ENCODE measurements at places on chromosomes 16 and 17.

GRCh38 chr16:55530316-55530856 lies 21.5 kb downstream of the LPCAT2 start:
- DNase-seq: no peak

DNA sequence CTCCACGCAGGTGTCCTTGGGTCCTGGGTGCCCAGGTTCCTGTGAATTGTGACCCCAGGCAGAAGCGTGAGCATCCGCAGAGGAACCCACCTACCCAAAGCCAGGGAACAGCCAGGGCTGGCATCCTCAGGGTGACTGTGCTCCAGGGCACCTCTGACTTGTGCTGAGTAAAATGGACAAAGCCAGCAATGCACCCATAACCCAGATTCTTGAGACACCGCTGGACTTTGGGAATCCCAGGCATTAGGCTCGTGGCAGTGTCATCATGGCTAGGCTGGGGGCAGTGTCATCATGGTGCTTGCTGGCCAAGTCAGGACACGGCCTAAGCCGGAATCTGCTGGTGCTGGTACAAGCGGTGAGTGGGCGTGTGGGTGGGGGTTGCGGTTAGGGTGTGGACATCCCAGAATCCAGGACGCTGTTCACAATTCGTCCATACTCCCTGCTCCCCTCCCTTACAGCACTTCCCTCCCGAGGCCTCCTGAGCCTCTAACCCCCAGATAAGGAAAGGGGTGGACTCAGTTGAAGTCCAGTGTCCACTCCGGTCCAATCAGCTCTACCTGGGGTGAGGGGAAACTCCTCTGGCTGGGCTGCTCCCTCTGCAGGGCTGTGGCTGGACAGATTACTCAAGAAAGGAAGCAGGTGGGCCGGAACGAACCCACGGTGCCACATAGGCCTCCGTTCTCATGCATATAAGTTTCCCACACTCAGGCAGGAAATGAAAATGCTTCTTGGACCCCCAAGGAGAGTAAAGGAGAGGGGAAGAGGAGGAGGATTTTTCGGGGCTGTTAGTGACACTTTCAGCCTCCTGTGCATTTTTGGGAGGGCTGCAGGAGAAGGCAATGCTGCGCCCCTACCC lies 138.9 kb downstream of the SEC14L1 start:
- no peak for DNase-seq

GRCh38 chr16:14445937-14446715 lies 183.9 kb downstream of the PARN start:
- DNase-seq: no peak

DNA sequence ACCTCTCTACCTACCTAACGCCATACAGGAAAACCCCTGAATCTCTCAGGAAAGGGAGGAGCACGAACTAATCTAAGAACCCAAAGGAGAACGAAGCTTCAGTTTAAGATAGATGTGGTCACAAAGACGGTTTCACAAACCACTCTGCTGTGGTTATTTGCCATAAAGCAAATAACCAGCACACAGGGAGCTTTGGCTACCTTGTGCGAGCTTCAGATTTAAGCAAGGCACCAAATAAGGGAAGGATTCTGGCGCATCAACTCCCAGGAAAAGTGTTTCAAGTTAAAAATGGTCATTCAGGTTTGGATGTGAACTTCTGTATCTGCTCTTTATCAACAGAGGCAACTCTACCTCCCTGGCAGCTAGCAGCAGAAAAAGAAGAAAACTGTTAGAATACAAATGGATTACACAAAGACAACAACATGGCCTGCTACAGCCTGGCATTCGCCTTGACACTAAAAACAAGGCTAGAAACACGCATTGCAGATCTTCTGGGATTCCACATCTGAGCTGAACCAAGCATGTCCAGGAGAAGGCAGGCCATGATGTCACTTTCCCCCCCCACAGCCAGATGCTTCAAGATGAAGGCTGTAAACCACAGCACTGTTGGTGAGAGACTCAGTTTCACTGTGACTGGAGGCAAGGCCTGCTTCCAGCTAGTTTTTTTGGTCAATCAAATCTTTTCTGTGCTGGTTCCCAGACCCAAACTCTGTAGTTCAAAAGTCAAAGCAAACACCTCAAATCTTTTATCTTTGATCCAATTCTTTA lies 43.6 kb downstream of the SMG6 start:
- DNase-seq: no peak

DNA sequence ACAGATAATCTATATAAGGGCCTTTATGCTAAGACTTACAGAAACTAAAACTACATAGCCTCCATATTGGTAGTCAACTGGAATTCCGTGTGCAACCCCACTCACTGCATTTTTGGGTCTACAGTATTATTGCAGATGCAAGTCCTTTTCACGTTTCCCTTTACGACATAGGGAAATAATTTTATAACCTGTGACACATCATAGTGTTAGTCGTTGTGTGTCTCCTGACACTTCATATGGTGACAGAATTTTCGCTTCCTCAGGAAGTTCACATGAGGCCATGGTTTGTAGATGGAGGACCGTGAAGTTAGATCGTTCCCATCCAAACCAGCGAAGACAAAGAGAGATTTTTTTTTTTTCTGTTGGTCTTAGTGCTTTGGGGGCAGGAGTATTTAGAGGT lies 15.7 kb upstream of the MRC2 start:
- DNase-seq: no peak

Measured in amniotic stem cell (primary cell).